H1 (cell line): ENCODE measurements at places on chromosomes 1 and 21.

DNA sequence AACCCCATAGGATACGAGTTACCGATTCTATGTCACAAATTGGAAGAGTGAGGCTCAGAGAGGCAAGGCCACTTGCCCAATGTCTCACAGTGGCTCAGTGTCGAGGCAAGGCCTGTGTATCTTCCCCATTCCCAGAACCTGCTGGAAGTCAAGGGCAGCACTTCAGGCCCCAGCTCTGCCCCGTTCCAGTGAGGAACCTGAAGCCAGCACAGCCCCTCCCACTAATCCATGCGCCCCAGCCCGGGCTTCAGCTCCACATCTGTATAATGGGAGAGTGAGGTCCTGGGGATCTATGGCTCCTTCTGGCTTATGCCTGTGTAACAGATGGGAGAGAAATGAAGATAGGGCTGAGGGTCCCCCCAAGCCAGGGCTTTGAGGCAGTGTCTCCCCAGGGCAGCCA is 56.3 kb downstream of the CASZ1 start:
- no peak for DNase-seq

- DNase-seq, result no peak
These were observed 5.3 kb downstream of the TIE1 start for GRCh38 chr1:43305926-43306687.

- DNase-seq, result no peak
These were observed 7.9 kb upstream of the CLDN14 start for GRCh38 chr21:36487641-36488307.

- DNase-seq, result no peak
These were observed 257.6 kb upstream of the USP24 start for GRCh38 chr1:55472784-55473183.

DNA sequence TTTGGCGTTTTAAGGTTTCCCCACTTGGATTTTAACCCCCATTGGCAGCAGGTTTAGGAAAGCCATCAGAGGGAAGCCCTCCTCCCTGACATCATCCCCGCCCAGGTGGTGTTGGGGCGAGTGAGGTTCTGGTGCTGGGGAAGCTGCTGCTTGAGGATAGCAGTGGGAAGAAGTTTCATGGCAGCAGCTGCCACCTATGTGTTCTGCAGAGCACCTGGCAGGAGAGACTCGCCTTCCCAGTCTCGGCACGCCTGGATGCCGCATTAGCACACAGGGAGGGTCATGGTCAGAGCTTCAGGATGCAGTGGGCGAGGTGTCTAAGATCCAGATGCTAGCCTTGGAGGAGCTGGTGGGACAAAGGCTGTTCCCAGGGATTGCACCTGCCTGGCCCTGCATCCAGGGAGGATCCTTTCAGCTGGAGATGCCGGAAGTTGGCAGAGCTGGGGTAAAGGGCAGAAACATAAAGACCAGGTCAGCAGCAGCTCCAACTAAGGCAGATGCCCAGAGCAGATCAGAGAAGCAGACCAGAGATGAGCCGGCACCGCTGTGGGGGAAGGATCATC is 33.9 kb downstream of the ABCG1 start:
- no peak for DNase-seq

DNA sequence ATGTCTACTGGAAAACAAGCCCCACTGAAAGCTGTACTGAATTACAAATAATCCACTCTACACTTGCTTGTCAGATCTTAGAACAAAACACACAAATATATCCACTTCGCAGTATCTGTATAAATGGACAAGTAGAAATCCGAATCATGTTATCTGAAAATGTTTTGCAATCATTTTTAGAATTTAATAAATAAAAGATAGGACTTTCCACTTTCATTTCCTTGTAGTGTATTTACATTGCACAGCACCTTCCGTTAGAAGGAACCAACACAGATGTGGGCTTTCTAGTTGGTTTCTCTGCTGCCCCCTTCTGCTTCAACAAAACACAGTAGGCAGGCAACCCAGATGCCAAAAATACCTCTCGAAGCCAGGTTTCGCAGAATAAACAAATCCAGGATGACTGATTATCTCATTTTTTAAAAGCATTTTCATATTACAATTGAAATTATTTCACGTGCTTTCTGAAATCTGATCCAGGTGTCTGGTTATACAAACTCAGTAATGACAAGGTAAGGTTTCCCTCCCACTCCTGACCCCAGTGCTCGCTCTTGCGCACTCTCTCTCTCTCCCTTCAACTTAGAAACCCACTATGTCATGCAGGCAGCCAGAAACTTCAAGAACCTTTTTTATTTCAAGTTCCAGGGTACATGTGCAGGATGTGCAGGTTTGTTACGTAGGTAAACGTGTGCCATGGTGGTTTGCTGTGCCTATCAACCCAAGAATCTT is 389.9 kb downstream of the SMYD3 start:
- DNase-seq, result no peak

DNA sequence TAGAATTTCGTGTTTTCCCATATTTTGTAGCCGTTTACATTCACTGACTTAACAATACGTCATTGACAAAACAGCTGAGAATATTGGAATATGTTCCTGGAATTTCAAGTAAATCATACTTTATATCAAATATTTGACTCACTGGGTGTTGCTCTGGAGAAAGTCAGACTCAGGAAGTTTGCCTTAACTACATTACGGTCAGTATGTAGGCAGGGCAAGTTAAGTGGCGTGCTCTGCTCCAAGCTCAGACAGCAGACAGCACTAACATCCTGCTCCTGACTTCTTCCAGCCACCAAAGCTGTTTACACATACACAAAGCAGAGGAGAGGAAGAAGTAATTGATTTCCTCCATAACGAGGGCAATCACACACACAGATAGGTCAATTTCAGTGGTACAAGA is 414.6 kb downstream of the LRRIQ3 start:
- DNase-seq, result no peak

DNA sequence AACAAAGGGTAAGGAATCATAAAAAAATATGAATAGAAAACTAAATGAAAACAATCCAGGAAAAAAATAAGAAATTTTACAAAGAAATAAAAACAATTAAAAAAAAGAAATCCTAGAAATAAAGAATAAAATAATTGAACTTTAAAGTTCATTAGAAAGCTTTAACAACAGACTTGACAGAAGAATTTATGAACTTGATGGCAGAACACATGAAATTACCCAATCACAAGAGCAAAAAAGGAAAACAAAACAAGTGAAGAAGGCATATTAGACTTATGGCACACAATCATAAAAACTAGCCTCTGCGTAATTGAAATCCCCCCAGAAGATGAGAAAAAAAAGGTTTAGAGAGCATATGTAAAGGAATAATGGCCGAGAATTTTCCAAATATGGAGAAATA is 802.5 kb upstream of the B3GALT2 start:
- no peak for DNase-seq

- DNase-seq, result no peak
These were observed 108.7 kb downstream of the EPHB2 start for GRCh38 chr1:22819361-22819760.

DNA sequence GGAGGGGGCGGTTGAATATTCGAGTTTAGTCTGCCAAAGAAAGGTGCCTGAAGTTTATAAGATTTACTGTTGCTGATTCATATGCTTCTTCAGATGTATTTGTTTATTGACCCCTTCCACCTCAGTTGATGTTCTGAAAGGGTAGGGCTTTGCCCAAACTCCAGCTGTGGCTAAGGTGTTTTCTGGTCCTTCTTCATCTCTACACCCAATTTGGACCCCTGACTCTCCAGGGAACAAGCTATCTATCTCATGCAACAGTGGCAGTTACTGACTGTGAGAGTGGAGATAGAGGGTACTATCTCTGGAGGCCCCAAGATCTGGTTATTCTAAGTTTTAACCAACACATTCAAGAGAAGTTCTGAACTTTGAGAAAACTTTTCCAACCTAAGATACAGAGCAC is 12.6 kb upstream of the ALG14 start:
- no peak for DNase-seq

DNA sequence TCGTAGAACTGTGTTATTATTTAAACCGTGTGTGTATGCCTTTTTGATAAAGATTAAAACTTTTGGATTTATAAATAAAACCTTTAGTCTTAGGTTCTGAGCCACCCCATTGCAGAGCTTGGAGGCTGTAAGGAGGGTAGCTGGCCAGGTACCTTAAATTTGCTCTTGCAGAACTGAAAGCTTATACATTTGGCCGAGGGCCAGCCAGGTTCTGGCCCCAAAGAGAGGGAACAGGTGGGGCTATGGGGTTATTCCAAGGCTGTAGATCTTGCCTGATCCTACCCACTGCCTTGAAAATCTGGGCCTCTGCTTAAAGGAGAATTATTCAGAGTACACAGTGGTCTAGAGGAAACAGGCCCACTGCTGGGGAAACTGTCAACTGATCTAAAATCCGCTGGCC is 59.6 kb downstream of the CAMK2N1 start:
- no peak for DNase-seq

GRCh38 chr1:67058761-67059160 is 4.8 kb upstream of the SLC35D1 start:
- no peak for DNase-seq

DNA sequence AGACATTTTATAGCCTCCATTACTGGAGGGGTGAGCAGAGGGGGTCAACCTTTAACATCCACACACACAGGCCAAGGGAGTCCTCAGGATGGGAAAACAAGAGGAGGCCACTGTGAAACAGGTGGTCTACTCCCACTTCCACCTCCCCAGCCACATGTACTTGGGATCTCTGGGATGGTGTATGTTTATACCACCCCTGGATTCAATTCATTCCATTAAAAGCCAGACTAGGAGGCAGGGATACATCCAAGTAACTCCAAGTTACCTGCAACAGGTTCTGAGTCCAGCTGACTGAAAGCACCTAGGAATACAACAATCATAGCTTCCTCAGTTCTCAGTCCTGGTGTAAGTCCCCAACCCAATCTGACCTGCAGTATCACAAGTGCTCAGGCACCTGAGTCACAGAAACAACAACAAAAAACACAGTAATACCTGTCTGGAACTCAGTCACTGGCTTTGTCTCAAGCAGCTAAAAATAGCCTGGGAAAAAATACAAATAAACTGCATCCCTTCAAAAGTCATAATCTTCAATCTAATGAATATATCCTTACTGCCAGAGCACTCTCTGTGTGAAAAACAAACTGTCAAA is 9.8 kb downstream of the ERI3 start:
- no peak for DNase-seq

DNA sequence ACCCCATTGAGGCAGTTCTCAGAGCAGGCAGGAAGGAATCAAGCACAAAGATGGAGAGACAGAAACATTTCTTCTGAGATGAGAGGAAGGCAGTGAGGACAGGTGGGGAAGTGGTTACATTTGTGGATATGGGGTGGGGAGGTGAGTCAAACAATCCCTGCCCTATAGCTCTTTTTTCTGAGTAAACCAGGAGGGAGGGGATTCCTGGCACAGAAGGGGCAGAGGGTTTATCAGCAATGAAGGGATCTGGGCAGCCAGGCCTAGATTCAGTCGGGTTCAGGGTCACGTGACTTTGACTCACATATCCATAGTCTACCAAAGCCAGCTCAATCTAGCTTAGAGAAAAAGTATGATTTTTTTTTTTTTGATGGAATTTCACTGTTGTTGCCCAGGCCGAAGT is 15.7 kb upstream of the PHC2 start:
- DNase-seq, result peak; percentile 6

DNA sequence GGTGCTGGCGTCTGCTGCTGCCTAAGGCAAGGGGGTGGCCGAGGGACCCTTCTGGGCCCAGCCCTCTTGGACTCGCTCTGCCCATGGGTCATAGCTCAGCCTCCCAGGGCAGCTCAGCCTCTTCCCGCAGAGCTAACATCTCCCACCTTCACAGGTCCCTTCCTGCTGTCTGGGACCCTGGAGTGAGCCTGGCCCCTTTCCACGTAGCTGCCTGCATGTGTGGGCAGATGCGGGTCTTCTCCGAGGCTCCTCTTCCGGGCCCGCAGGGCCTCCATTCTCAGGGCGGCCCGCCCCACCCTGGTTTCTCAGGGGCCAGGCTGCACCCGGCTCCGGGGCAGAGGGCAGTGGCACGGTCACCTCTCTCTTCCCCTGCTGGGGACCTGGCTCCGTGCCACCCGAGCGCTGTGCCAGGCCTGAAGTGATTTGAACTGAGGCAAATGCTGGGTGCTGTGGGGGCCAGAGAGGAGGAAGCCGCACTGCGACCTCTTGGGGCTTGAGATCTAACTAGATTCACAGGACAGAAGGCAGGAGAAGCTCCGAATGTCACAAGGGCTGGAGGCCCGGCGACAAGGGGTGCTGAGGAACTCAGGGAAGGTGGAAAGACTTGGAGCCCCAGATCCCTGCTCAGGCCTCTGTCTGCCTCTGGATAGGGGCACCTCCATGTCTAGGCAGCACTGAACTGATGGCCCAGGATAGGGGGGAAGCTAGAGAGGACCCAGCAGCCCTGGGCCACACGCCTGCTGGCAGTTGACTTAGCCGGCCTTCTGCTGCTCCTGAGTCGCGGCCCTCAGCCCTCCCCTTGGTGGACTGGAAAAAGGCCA is 40.7 kb downstream of the COQ8A start:
- DNase-seq, result no peak

DNA sequence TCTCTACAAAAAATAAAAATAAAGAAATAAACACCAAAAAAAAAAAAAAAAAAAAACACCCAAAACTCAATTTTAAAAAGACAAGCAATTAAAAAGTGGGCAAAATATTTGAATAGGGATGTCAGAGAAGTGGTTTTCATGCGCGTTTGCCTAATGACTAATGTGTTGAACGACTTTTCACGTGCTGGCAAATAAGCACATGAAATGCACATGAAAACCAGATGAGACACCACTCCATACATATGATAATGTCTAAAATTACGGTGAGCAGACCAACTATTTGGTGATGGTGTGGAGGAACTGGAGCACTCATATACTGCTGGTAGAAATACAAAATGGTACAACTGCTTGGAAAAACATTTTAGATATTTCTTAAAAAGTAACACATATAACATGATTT is 39.4 kb upstream of the UHMK1 start:
- DNase-seq, result no peak

DNA sequence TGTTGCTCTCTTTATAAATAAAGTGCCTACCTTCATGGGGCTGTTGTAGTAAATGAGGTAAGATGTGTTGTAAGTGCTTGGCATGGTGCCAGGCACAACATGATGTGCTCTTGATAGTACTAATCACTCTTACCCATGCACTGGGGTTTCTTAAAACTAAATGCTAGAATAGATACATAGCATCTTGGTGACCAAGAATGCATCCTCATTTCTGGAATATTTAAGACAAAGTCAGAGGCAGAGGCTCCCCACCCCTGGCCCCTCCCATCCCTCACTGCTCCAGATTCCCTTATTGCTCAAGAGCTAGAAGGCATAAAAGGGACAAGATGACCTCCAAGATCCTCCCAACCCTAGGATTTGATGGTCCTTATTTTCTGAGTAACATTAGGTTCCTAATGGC is 61.3 kb downstream of the GLUL start:
- DNase-seq, result no peak

- no peak for DNase-seq
These were observed 22.2 kb upstream of the SMG7 start for GRCh38 chr1:183450093-183450492.
